ENCODE measurements at places on chromosomes 11 and 22.

GRCh38 chr11:72930008-72930407 is 115.8 kb downstream of the ATG16L2 start:
- DNase-seq, result no peak

GRCh38 chr11:26225646-26226045 is 106.3 kb upstream of the ANO3 start:
- no peak for DNase-seq

DNA sequence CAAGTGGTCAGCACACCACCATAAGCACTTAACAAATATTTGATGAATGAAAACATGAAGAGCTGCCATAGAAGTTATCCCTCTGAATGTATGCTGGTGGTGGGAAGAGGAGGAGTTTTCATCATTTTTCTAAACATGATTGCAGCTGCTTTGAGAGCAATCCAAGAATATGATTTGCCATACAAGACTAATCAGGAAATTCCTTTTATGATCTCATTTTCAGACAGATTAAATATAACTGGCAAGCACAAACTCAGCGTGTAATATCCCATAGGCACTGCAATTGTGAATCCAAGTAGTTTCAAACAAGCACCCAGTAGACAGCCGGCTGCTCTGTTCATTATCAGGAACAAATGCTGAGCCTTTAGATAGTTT is 505.7 kb upstream of the LUZP2 start:
- DNase-seq, result peak; percentile 79

- DNase-seq, result no peak
Measured at GRCh38 chr11:58688789-58689503, 42.8 kb downstream of the GLYAT start.

GRCh38 chr11:118275176-118275575 is 11.1 kb upstream of the MPZL2 start:
- no peak for DNase-seq

DNA sequence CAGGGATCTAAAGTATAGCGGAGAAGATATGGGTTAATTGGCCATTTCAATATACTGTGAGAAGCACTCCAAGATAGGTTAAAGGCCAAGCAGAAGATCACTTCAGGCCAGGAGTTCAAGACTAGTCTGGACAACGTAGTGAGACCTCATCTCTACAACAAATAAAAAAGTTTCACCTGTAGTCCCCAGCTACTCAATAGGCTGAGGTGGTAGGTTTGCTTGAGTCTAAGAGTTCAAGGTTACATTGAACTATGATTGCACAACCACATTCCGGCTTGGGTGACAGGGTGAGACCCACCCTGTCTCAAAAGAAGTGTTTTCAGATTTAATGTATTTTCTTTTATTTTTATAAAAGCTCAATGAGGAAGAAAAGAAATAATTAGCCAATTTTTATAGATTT is 25.4 kb downstream of the PATL1 start:
- DNase-seq, result no peak

DNA sequence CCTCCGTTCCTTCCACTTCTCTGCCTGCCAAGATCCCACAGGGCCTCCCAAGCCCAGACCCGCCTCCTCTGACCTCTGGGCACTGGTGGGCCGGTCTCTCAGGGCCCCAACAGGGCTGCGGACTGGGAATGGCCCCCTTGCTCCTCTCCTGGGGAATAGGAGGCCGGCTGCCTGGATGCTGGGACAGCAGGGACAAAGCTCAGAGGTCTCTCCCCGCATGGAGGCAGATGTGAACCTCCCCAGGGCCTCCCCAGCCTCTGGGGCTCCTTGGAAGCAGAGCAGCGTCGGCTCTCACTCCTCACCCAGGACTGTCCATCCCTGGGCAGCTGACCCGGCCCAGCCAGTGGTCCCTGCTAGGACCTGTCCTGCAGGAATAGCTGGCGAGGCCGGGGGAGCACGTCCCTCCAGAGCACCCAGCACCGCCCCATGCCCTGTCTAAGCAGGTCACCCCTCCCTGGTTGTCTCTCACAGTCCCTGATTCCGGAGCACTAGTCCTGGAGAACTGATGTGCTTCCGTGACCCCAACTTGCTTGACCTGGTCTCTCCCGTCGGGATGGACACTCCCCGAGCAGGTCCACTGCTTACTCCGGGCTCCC is 85.8 kb downstream of the RTL6 start:
- DNase-seq, result no peak

All from GM04503 (cell line).